ENCODE measurements at places on chromosomes 6 and 20.

DNA sequence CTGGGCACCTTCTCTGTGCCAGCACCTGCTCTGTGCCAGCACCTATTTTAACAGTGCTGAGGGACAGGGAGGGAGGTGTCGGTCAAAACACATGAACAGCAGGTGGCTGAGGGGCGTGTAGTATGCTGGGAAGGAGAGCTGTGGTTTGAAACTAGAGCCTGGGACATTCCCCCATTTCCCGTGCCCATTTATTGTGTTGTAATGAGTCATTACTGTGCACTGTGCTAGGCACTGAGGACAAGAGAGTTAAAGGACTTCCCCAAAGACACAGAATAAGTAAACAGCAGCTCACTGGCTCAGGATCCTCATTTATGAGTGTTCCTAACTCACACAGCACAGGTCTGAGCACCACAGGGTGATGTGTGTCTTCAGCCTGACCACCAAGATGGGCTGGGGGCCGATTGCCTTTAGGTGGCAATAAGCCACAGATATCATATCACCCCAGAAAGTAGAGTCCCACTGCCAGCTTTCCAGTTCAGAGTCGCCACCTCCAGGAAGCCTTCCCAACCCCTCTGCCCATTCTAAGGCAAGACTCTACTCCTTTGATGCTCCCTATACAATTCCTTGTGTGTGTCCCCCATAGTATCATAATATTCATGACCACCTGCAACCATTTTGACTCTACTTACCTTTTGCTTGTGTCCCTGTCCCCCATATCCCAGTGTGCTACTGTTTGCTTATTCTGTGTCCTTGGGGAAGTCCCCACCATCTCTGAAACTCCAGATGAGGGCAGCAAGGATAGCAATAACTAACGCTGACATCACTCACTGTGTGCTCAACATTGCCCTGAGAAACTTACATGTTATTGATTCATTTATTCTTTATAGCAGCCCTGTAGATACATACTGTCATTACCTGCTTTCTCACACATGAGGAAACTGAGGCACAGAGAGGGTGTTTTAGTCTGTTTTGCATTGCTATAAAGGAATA, 87.3 kb downstream of the TOX2 start:
- no peak for DNase-seq

DNA sequence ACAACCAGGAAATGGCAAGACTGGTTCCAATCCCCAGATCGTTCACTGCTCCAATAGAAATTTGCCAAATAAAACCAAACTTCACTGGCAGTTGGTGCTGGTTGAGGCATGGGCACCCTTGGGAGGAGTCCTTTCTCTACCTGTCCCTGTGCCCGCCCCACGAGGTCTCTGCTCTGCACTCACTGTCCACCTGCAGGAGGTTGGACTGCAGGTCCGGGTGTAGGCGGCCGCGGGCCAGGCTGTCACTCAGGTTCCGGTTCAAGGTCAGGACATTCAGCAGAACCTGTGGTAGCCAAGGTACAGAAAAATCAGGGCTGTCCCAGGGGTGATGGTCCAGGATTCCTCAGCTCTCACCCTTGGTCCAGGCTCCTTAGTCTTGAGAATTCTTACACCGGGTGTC, 22.9 kb downstream of the GGT7 start:
- no peak for DNase-seq

GRCh38 chr20:51237278-51237677, 214.4 kb upstream of the KCNG1 start:
- DNase-seq, result no peak

DNA sequence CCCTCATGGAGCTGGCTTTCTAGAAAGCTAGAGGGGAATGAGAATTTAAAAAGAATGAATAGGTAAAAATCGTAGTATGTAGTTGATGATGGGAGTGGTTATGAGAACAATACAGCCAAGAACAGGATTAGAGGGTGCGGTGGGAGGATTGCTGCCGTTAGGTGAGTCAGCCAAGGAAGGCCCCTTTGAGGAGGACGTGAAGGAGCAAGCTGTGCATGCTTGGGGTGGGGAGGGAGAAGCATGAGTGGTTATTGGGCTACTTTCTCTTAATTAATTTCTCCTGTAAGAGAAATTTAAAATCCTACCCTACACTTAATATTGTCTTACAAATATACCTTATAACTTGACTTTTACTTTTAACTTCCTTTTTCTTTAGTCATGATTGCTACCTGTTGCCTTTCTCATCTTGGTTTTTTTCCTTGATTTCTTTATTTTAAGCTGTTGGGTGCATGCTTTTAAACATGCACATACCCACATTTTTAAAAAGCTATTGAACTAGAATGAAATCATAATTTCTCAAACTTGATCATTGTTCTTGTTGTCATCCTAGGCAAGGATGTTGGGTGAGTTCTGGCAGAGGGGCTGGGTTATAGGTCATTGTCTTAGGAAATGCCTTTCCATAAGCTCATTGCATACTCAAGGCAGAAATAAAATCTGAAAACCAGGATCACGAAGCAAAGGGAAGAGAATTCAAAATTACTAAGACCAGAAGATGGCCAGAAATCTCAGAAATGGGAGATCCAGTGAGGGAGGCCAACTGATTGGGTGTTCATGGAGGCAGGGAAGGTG, 114.5 kb downstream of the TCP11 start:
- no peak for DNase-seq

DNA sequence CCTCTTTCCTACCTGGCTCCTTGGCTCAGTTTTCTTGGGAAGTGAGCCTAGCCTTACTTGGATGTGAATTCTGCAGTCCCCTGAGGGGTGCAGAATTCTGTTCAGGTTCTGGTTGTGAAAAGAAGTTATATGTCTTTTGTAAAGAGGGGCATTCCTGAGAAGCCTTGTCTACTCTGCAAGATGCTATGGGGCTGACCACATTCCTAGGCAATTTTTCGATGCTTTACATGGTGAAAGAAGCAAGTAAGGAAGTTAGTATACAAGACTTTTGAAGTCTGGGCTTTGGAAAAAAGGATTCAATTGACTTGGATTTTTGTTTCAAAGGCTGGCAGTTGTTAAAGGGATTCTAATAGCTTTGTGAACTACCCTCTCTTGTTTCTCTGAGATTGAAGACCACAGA, 167.9 kb upstream of the STMND1 start:
- DNase-seq, result no peak

DNA sequence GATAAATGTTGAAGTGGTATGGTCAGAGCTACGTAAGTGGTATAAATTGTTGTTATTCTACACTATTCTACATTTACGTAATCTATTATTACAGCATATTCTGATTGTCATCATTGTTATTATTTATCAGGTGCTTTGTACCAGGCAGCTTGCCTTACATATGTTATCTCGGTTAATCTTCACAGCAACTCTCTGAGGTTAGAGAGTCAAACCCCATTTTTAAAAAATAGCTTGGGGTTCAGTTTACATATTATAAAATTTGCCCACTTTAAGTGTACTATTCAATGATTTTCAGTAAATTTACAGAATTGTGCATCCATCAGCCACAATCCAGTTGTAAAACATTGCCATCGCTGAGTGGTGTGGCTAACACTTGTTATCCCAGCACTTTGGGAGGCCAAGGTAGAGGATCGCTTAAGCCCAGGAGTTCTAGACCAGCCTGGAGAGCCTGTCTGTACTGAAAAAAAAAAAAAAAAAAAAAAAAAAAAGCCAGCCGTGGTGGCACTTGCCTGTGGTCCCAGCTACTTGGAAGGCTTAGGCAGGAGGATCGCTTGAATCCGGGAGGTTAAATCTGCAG, 35.5 kb downstream of the PPP1R16B start:
- no peak for DNase-seq

- no peak for DNase-seq
Measured at GRCh38 chr20:43442282-43442880, 15.3 kb upstream of the SRSF6 start.

Measured in LNCaP clone FGC (cell line).